ENCODE measurements at places on chromosomes 11 and 22.

GRCh38 chr11:69416762-69417698, 64.4 kb upstream of the LINC01488 start:
- no peak for DNase-seq
- no peaks in the 10 kb centered on the region for H3K4me1 ChIP-seq
- H3K27ac ChIP-seq, result no peak overlapping the region
- H3K36me3 ChIP-seq, result no peaks in the 10 kb centered on the region

DNA sequence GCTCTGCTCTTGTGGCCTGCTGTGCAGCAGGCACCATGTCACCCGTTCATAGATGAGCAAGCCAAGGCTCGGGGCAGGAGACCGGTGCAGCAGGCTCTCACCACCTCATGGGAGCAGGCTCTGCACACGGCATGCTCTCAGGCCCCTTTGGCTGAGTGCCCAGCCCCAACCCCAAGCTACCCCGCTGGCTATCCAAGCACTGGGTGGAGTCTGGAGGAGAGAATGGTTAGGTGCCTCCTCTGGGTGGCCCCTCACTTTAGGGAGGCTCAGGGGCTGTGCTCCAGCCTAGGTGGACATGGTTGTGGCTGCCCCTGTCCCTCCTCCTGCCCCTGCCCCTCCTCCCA, 199.9 kb downstream of the IGLL1 start:
- no peak overlapping the region for H3K27ac ChIP-seq
- H3K36me3 ChIP-seq, result no peaks in the 10 kb centered on the region
- H3K27me3 ChIP-seq, result no peaks in the 10 kb centered on the region
- H3K4me1 ChIP-seq, result no peaks in the 10 kb centered on the region

- no peaks in the 10 kb centered on the region for H3K27me3 ChIP-seq
- peak overlapping the region; percentile 39 for H3K4me3 ChIP-seq
- no peaks in the 10 kb centered on the region for H3K36me3 ChIP-seq
- H3K27ac ChIP-seq, result peak overlapping the region; percentile 74
Observed at GRCh38 chr11:10931761-10932670, 74.2 kb upstream of the ZBED5 start.

GRCh38 chr22:49023161-49023878, 804.4 kb downstream of the BRD1 start:
- H3K4me3 ChIP-seq, result no peak overlapping the region
- H3K27ac ChIP-seq, result no peak overlapping the region
- no peak for DNase-seq
- no peaks in the 10 kb centered on the region for H3K4me1 ChIP-seq
- no peaks in the 10 kb centered on the region for H3K27me3 ChIP-seq

GRCh38 chr11:68594123-68594522, 90.2 kb upstream of the GAL start:
- no peaks in the 10 kb centered on the region for H3K36me3 ChIP-seq
- no peak for DNase-seq
- no peaks in the 10 kb centered on the region for H3K27me3 ChIP-seq
- no peak overlapping the region for H3K4me3 ChIP-seq
- no peak overlapping the region for H3K27ac ChIP-seq
- no peaks in the 10 kb centered on the region for H3K4me1 ChIP-seq

GRCh38 chr22:49531368-49531791, 296.3 kb downstream of the BRD1 start:
- H3K27ac ChIP-seq, result no peak overlapping the region
- H3K4me1 ChIP-seq, result no peaks in the 10 kb centered on the region
- H3K4me3 ChIP-seq, result no peak overlapping the region
- H3K27me3 ChIP-seq, result no peaks in the 10 kb centered on the region
- no peaks in the 10 kb centered on the region for H3K36me3 ChIP-seq

DNA sequence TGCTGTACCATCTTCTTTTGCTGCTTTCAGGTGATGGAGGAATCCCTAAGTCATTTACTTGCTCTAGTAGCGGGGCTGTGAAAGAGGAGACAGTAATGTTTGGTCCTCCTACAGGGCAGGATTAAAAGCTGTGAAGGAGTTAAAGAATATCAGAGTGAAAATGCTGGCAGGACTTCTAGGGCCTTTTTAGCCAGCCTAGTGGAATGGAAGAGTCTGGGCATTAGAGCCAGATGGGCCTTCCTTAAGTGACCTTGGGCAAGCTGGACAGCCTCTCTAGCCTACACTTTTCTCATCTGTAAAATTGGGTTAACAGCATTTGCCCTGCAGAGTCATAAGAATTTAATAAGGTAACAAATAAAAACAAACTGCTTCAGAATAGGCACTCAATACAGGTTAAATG, 114.7 kb downstream of the RBFOX2 start:
- no peaks in the 10 kb centered on the region for H3K27me3 ChIP-seq
- H3K4me1 ChIP-seq, result no peaks in the 10 kb centered on the region
- peak overlapping the region; percentile 72 for H3K27ac ChIP-seq
- no peak overlapping the region for H3K4me3 ChIP-seq

DNA sequence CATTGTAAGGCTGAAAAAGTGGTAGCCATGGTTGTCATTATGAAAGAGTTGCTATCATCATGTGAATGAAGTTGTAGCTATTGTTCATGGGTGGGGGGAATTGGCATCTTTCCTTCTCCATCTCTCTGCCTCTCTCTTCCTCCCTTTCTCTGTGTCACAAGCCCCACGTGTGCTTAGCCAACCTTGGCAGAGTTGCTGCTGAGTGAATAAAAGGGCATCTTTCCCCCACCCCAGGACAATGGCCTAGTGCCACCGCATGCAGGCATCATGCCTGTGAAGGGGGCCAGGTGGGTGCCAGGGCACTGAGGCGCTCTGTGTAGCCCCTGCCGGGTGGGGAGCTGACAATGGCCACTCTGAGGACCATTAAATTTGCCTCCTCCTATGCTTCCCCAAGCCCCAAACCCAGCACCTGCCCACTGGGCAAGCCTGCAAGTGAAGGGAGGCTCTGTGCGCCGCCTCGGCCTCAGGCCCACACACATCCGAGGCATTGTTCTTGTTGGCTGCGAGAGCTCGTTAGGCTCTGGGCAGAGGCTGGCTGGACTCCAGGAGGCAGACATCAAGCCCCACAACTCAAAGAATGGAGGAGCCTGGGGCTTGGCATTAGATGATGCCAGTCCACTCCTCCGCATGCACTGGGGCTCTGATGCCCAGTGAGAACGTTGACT, 103.9 kb downstream of the SEZ6L start:
- DNase-seq, result no peak
- no peaks in the 10 kb centered on the region for H3K36me3 ChIP-seq
- H3K27me3 ChIP-seq, result no peaks in the 10 kb centered on the region
- H3K27ac ChIP-seq, result no peak overlapping the region
- no peaks in the 10 kb centered on the region for H3K4me1 ChIP-seq

- no peak for DNase-seq
- no peak overlapping the region for H3K27ac ChIP-seq
Observed at GRCh38 chr11:126174816-126175215, 36.6 kb downstream of the RPUSD4 start.

- no peaks in the 10 kb centered on the region for H3K4me1 ChIP-seq
- no peak overlapping the region for H3K4me3 ChIP-seq
- no peak for DNase-seq
- no peaks in the 10 kb centered on the region for H3K36me3 ChIP-seq
- no peak overlapping the region for H3K27ac ChIP-seq
- no peaks in the 10 kb centered on the region for H3K27me3 ChIP-seq
Observed at GRCh38 chr11:93614173-93614722, 47.2 kb upstream of the CEP295 start.

DNA sequence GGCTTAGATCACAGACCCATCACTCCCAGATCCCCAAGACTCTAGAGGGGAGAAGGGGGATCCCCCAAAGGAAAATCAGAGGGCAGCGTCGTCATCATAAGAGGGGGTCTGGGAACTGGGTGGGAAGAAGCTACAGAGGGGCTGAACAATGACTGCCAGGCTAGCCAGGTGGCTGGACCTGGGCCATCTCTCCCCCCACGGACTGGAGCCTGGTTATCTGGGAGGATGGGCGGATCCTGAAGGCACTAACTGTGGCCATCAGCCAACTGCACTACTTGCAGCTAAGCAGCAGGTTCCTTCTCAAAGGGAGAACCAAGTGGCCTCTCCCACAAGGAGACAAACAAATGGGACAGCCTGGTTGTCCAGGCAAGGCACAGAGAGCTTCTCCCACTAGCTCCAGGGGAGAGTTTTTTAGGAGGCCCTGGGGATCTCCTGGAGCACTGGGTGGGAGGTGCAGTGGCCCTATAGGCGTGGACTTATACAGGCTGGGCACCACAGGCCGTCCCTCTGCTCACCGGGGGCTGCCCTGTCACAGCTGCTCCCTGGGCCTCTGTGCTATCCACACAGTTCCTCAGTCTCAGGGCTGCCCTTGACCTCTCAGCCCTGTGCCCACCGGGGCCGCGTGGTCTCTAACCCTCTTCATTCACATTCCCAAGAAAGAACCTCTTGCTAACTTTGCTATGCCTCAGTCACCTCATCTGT, 15.4 kb downstream of the P2RY6 start:
- no peaks in the 10 kb centered on the region for H3K36me3 ChIP-seq
- no peaks in the 10 kb centered on the region for H3K4me1 ChIP-seq

GRCh38 chr11:86148345-86148747, 79.5 kb upstream of the PICALM start:
- H3K4me3 ChIP-seq, result no peak overlapping the region
- H3K27ac ChIP-seq, result no peak overlapping the region
- no peaks in the 10 kb centered on the region for H3K27me3 ChIP-seq
- no peak for DNase-seq
- H3K4me1 ChIP-seq, result peaks cover 7% of the 10 kb centered on the region
- no peaks in the 10 kb centered on the region for H3K36me3 ChIP-seq

Data from Peyer's patch (tissue), 4 donors.